ENCODE measurements at places on chromosomes 1 and 21. TPM values are rescaled to one million over a fixed set of nuclear protein-coding genes. Genes with fewer than 3 reads are reported as not detected.

DNA sequence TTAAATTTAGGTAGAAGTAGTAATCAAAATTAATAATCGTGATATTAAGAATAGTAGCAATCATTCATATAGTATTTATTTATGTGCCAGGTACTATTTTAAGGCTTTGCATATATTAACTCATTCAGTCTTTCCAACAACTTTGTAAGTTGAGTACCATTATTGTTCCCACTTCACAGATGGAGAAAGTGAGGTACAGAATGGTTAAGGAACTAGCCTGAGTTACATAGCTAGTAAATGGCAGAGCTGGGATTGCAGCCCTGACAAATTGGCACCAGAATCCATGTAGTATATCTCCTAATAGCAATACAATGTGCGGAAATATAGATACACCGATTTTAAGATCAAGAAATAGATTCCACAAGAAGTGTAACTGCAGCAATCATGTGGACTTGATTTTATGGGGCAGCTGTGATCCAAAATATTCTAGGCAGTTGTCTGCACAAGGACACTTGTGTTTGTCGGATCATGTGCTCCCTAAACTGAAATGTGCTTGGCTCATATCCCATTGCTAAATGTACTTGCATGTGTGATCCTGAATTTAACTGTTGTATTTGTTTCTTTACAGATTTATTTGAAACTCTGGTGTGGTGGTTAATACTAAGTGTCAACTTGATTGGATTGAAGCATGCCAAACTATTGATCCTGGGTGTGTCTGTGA, 5.8 kb upstream of the GTF2B start:
- DNase-seq, result no peak
- no peak overlapping the region for H3K27ac ChIP-seq
- no peaks in the 10 kb centered on the region for H3K4me1 ChIP-seq
- H3K4me3 ChIP-seq, result no peak overlapping the region

DNA sequence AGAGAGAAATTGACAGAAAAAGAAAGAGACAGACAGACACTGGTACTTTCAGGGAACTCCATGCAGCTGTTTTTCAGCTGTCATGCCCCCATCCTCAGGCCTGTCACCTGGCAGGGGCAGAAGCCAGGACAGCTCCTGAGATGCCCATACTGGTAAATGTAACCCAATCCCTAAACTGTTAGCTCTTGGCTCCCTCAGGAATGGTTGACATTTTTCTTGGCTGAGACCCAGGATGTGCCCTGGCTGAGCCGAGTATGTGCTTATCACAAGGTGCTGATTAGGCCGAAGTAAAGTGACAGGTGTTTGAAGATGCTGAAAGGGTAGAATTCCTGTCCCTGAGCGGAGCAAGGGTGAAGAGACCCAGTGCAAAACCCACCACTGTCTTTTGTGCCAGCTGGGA, 50.7 kb downstream of the PGM1 start:
- H3K36me3 ChIP-seq, result no peaks in the 10 kb centered on the region
- no peaks in the 10 kb centered on the region for H3K4me1 ChIP-seq
- DNase-seq, result no peak
- H3K27me3 ChIP-seq, result no peaks in the 10 kb centered on the region
- H3K4me3 ChIP-seq, result no peak overlapping the region
- H3K27ac ChIP-seq, result no peak overlapping the region

DNA sequence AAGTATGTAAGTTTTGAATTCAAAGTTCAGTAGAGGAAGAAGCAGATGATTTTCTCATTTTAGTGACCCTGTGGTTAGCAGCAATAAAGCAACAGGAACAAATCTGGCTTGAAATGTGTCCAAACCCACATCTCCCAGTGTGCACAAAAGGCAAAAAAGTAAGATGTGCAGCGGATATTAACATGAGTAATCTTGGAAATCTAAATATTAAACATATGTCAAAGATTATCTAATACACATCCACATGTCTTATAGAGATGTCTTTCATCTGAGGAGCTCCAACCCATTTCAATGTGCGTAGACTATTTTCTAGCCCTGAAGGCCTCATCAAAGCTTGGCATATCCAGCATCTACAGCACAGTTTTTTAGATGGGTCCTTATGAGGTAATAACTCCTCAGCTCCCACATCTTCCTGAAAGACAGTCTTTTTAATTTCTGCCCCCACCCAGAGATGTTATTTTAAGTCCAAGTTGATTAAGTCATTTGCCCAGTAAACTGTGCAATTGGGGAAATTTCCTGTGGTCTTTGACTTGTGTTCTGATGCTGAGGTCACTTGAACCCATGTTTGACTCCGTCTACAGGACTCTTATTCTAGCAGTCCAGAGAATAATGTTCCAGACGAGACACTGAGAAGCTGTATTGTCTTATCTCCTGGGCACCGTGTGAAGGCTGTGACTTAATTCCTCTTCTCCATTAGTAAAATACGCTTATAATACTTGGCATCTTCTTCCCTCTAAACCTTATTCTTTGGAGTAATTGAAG, 73.7 kb downstream of the LMO4 start:
- no peaks in the 10 kb centered on the region for H3K36me3 ChIP-seq
- no peaks in the 10 kb centered on the region for H3K27me3 ChIP-seq
- no peak for DNase-seq
- no peaks in the 10 kb centered on the region for H3K4me1 ChIP-seq

DNA sequence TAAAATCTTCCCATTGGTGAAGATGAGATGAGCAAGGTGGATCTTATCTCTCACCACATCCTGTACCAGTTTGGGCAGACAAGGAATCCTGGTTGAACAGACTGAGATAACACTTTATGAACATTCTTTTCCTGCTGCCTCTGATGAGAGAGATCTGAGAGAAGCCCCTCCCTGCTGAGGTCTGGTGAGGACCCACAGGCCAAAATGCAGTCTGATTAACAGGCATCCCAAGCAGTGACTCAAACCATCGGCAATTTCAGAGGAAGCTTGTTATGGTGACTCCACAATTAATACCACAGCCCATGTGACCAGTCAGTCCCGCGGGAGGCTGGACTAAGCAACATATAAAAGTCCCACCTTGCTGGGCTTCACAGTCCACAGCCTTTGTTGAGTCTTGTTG, at the start of gene PRR9:
Gene PRR9, plus strand, starts transcription at position 373 of the 400 bp plus-strand sequence. CDS start 561 bp downstream, outside the sequence.
- H3K27ac ChIP-seq, result no peak within 1 kb of the TSS
- no peaks in the 10 kb centered on the region for H3K36me3 ChIP-seq
- DNase-seq, result no peak

DNA sequence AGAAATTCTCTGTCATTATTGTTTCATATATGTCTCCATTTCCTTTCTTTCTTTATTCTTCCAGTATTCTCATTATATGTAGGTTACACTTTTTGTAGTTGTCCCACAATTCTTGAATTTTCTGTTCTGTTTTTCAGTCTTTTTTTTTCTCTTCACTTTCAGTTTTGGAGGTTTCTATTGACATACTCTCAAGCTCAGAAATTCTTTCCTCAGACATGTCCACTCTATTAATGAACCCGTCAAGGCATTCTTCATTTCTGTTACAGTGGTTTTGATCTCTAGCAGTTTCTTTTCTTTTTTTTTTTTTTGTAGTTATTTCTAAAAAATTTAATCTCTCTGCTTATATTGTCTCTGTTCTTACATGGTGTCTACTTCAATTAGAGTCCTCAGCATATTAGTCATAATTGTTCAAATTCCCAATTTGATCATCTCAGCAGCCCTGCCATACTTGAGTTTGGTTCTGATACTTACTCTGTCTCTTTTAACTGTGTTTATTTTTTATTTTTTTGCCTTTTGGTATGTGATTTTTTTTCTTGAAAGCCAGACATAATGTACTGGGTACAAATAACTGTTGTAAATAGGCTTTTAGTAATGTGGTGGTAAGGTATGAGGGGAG, 49.5 kb upstream of the KCNK2 start:
- H3K36me3 ChIP-seq, result no peaks in the 10 kb centered on the region
- H3K4me1 ChIP-seq, result no peaks in the 10 kb centered on the region
- no peak overlapping the region for H3K27ac ChIP-seq
- no peaks in the 10 kb centered on the region for H3K27me3 ChIP-seq
- DNase-seq, result no peak

DNA sequence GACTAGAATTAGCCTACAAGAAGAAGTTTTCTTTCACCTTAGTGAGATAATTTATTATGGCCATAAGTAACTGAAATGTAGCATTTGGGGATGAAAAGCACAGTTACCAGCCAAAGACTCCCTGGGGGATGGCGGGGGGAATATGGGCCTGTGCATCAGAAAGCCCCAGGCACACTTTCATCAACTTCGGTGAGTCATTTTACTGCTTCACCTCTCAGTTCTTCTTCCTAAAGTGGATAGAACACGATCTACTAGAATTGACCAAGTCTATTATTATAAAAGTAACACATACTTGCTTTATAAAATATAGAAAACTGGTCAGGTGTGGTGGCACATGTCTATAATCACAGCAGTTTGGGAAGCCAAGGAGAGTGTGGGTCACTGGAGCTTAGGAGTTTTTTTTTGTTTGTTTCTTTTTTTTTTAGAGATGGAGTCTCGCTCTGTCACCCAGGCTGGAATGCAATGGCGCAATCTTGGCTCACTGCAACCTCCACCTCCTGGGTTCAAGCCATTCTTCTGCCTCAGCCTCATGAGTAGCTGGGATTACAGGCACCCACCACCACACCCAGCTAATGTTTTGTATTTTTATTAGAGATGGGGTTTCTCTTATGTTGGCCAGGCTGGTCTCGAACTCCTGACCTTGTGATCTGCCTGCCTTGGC, 141.8 kb downstream of the ZZZ3 start:
- H3K27me3 ChIP-seq, result no peaks in the 10 kb centered on the region
- no peak for DNase-seq
- no peak overlapping the region for H3K4me3 ChIP-seq
- no peaks in the 10 kb centered on the region for H3K36me3 ChIP-seq

SIM2 gene
- total RNA-seq, result not detected

- no peaks in the 10 kb centered on the region for H3K36me3 ChIP-seq
- H3K4me1 ChIP-seq, result no peaks in the 10 kb centered on the region
- H3K4me3 ChIP-seq, result no peak overlapping the region
- no peaks in the 10 kb centered on the region for H3K27me3 ChIP-seq
Measured at GRCh38 chr1:163574119-163574518, 252.4 kb downstream of the NUF2 start.

POFUT2 gene
- 35.1 TPM for total RNA-seq

GRCh38 chr1:194338241-194338948, 1152.0 kb upstream of the B3GALT2 start:
- no peak overlapping the region for H3K27ac ChIP-seq
- H3K27me3 ChIP-seq, result no peaks in the 10 kb centered on the region
- H3K4me1 ChIP-seq, result no peaks in the 10 kb centered on the region
- no peak for DNase-seq
- H3K36me3 ChIP-seq, result no peaks in the 10 kb centered on the region

- no peak overlapping the region for H3K4me3 ChIP-seq
- DNase-seq, result no peak
- H3K36me3 ChIP-seq, result no peaks in the 10 kb centered on the region
- no peaks in the 10 kb centered on the region for H3K4me1 ChIP-seq
Measured at GRCh38 chr1:110136911-110137310, 13.4 kb upstream of the SLC6A17 start.

GRCh38 chr1:44336668-44337067, 18.4 kb downstream of the ERI3 start:
- H3K4me3 ChIP-seq, result no peak overlapping the region
- no peaks in the 10 kb centered on the region for H3K4me1 ChIP-seq
- no peak for DNase-seq
- no peaks in the 10 kb centered on the region for H3K27me3 ChIP-seq
- peaks cover 4% of the 10 kb centered on the region for H3K36me3 ChIP-seq
- no peak overlapping the region for H3K27ac ChIP-seq

NTMT2 gene
- not detected for total RNA-seq

DNA sequence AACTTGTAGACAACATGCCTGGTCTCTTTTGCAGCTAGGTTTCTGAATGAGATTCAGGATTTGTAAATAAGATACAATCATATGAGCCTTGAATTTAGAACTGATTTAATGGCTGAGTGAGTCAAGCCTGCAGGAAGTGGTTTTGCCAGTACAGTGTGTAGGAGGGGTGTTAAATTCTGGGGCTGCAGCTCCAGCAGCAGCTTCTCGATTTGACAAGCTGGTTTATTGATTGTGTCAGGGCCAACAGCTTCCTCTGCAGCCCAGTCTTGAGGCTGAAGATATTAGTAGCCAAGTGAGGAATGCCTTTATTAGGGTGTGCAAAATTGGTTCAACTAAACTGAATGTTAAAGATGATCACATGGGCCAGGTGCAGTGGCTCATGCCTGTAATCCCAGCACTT, 11.5 kb upstream of the PLA2G5 start:
- no peaks in the 10 kb centered on the region for H3K27me3 ChIP-seq
- H3K4me1 ChIP-seq, result no peaks in the 10 kb centered on the region
- no peak for DNase-seq
- no peak overlapping the region for H3K4me3 ChIP-seq
- H3K27ac ChIP-seq, result no peak overlapping the region
- no peaks in the 10 kb centered on the region for H3K36me3 ChIP-seq

DNA sequence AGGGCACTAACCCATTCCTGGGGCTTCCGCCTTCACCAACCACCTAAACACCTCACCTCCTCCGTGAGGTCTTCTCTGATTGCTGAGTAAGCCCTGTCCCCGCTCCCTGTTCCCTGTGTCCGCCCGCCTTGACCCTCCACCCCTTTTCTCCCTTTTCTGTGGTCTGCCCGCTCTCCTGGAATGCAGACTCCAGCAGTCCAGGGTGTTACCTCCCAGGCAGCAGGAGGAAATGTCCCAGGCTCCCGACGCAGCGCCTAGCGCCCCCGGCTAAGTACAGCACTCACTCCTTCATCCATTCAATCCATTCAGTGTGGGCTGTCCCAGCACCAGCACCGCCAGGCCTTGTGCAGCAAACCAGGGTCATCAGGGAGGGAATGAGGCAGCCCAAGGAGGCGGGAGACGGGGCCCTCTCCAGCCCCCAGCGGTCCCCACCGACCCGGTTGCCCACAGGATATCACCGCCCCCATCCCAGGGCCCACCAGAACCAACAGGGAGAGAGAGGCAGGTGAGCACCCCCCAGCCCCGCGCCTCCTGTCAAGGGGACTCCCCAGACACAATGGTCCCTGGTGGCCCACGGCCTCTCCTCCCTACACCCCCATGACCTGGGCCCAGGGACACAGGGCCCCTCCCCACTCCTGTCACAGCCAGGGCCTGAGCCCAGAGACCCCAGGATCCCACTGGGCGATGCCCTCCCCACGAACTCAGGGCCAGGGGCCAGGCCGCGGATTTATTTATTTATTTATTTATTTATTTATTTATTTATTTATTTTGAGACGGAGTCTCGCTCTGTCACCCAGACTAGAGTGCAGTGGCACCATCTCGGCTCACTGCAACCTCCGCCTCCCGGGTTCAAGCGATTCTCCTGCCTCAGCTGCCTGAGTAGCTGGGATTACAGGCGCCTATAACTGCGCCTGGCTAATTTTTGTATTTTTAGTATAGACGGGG, 10.2 kb downstream of the TNFRSF14 start:
- H3K27ac ChIP-seq, result no peak overlapping the region
- H3K4me1 ChIP-seq, result no peaks in the 10 kb centered on the region
- H3K4me3 ChIP-seq, result no peak overlapping the region
- H3K27me3 ChIP-seq, result no peaks in the 10 kb centered on the region

GRCh38 chr1:247740721-247741120, 2.3 kb downstream of the OR14K1 start:
- no peak overlapping the region for H3K4me3 ChIP-seq
- H3K4me1 ChIP-seq, result no peaks in the 10 kb centered on the region
- no peaks in the 10 kb centered on the region for H3K36me3 ChIP-seq
- DNase-seq, result no peak
- no peak overlapping the region for H3K27ac ChIP-seq

FOXO6 gene
- 1.0 TPM for total RNA-seq

VHLL gene
- not detected for total RNA-seq

- H3K36me3 ChIP-seq, result no peaks in the 10 kb centered on the region
- no peak for DNase-seq
- no peaks in the 10 kb centered on the region for H3K4me1 ChIP-seq
Measured at GRCh38 chr1:150469291-150469690, 17.9 kb upstream of the TARS2 start.

ELK4 gene
- total RNA-seq, result 69.9 TPM

- H3K36me3 ChIP-seq, result peaks cover 16% of the 10 kb centered on the region
- peak; percentile 77 for DNase-seq
- H3K4me3 ChIP-seq, result no peak overlapping the region
- no peaks in the 10 kb centered on the region for H3K27me3 ChIP-seq
- H3K27ac ChIP-seq, result no peak overlapping the region
Measured at GRCh38 chr21:29403922-29404538, 105.3 kb downstream of the BACH1 start.

LCE2C gene
- not detected for total RNA-seq
